ENCODE measurements at places on chromosomes 3 and 15.

DNA sequence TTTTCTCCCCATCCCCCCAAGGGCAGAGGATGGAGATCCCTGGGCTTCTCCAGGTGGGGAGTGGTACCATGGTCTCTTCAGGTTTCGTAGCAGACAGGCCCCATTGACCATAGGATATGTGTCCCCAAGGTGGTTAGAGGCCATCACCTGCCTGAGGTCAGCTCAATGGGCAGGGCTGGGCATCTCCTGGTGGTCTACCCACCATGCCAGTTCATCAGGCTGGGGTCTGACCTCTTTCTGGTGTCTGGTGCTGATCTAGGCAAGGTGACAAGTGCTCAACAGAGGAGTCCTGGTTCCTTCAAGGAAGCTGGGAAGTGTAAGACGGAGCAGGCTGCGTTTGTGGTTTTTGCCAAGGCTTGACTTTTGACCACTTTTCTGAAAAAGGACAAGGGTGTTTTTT lies 71.4 kb downstream of the SMAD3 start:
- no peak for DNase-seq

DNA sequence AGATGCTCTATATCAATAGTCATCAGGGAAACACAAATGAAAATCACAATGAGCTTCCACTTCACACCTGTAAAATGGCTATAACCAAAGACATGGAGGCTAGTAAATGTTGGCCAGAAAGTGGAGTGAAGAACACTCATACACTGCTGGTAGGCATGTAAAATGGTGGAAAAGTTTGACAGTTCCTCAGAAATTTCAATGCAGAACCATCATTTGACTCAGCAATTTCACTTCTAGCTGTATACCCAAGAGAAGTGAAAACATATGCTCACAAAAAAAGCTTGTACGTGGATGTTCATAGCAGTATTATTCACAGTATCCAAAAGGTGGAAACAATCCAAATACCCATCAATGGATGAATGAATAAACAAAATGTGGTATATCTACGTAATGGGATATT lies 19.2 kb upstream of the TOP2B start:
- no peak for DNase-seq

DNA sequence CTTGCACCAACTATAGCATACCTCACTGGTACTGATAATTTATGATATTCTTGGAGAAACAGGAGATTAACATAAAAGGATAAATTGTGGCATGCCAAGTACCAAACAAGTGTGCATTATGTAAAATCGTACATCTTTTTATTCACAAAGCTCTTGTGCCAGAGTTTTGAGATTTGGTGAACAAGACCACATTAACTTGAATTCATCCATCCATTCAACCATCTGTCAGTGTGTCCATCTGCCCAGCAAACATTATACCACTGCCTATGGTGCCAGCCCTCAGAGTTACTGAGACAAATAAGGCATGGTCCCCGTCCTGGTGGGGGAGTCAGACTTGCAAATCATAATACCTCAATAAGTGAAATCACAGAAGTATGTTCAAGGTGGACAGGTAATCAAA lies 17.0 kb upstream of the NEO1 start:
- DNase-seq, result no peak

GRCh38 chr3:180320631-180321030 lies 281.3 kb upstream of the TTC14 start:
- no peak for DNase-seq

GRCh38 chr15:27646531-27646930 lies 452.6 kb downstream of the OCA2 start:
- no peak for DNase-seq

- DNase-seq, result no peak
These were observed 238.0 kb upstream of the LRTM1 start for GRCh38 chr3:55165704-55166405.

DNA sequence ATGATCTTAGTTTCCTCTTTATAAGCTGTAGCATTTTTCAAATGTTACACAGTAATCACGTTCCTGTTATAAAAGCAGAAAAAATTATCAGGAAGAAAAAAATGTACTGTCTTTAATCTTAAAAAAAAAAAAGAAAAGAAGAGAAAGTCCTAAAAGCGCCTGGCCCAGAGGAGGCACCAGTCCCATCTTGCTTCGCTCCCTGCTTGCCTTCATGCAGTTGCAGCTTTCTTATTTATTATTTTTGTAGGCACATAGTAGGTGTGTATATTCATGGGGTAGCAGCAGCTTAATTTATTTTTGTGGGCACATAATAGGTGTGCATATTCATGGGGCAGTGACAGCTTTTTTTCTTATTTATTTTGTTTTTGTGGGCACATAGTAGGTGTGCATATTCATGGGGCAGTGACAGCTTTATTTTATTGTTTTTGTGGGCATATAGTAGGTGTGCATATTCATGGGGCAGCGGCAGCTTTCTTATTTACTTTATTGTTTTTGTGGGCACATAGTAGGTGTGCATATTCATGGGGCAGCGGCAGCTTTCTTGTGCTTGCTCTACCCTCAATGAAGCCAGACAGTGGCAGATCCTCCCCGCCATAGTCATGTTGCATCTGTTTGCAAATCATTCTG lies 5.5 kb upstream of the EHD4 start:
- DNase-seq, result no peak

- DNase-seq, result no peak
These were observed 589 bp upstream of the GPR27 start for GRCh38 chr3:71752831-71753700.

Measured in dermis blood vessel endothelial cell (primary cell).